MCF 10A (cell line): ENCODE measurements at places on chromosomes 13 and 19.

- no peak for DNase-seq
These were observed 425.2 kb downstream of the FOXO1 start for GRCh38 chr13:40241125-40241798.

- no peak for DNase-seq
These were observed 2075.3 kb downstream of the PCDH9 start for GRCh38 chr13:65154661-65155447.

GRCh38 chr19:51719251-51719988, 4.4 kb downstream of the HAS1 start:
- no peak for DNase-seq

GRCh38 chr19:42850981-42851717, 28.4 kb downstream of the PSG1 start:
- peak; percentile 86 for DNase-seq

DNA sequence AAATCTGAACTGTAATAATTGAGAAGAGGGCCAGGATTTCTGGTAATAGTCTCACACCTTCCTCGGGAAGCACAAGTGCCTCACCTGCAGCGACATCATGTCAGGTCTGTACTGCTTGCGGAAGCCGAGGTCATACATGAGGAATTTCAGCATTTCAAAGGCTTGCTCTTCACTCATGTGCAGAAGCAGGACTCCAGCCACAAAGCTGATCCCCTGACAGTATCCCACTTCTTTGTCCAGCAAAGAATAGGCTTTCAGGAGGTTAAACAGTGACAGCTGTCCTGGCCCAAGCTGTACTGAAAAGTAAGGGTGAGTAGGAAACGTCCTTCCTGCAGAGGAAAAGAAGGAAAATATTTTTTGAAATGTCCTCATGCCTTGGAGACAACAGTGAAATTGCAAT, 182.7 kb downstream of the TBC1D4 start:
- DNase-seq: no peak

DNA sequence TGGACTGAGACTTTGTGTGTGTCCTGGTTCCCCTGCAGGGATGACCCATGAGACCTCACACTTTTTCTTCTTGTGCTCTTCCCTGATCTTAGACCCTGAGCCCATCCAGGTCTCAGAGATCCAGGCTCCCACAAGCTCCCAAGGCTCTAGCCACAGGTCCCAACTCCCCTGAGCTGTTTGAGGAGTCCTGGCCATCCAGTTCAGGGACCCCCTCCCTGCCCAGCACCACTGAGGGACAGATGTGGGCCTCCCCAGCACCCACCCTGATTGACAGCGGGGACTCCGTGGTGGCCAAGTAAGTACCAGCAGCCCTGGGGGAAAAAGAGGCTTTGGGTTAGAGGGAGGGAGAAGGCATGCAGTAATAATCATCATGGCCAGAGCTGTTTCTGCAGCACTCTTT, 1.7 kb downstream of the PROSER3 start:
- DNase-seq: no peak

- no peak for DNase-seq
These were observed 41.9 kb downstream of the CARS2 start for GRCh38 chr13:110664041-110664440.

- DNase-seq: peak; percentile 62
These were observed 67.5 kb downstream of the STARD13 start for GRCh38 chr13:33218020-33218419.

- no peak for DNase-seq
These were observed 15.8 kb upstream of the ELF1 start for GRCh38 chr13:41034881-41035280.

- DNase-seq: no peak
These were observed at the start of gene PCDH8 for GRCh38 chr13:52848455-52849195. Gene PCDH8 (minus strand): TSS chr13:52848640. CDS start chr13:52848436, 204 bp downstream.

DNA sequence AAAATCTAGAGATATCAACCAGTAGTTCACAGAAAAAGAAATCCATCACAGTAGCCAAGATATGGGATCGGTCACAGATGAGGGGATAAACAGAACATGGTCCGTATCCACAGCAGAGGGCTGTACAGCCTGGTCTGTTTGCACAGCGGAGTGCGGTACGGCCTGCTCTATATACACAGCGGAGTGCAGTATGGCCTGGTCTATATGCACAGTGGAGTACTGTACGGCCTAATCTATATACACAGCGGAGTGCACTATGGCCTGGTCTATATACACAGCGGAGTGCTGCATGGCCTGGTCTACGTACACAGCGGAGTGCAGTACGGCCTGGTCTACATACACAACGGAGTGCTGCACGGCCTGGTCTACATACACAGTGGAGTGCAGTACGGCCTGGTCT, 43.0 kb upstream of the MCF2L start:
- no peak for DNase-seq

GRCh38 chr19:39966617-39967016, 4.3 kb upstream of the PSMC4 start:
- no peak for DNase-seq

- no peak for DNase-seq
These were observed 855 bp upstream of the CARS2 start for GRCh38 chr13:110706570-110707372.

- no peak for DNase-seq
These were observed 146.7 kb downstream of the USP12 start for GRCh38 chr13:27024776-27025492.

- DNase-seq: no peak
These were observed 36.6 kb upstream of the ZNF429 start for GRCh38 chr19:21468791-21469190.

GRCh38 chr19:54400913-54401312, 14.4 kb upstream of the TTYH1 start:
- no peak for DNase-seq

DNA sequence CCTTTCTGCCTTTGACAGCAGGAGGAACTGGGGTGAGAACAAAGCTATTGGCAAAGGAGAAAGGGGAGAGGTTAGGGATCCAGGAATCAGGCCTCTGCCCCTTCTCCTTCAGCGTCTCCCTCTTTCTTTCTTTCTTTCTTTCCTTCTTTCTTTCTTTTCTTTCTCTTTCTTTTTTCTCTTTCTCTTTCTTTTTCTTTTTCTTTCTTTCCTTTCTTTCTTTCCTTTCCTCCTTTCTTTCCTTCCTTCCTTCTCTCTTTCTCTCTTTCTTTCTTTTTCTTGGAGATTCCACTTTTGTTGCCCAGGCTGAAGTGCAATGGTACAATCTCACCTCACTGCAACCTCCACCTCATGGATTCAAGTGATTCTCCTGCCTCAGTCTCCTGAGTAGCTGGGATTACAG, 75.6 kb downstream of the TRPM4 start:
- DNase-seq: no peak

DNA sequence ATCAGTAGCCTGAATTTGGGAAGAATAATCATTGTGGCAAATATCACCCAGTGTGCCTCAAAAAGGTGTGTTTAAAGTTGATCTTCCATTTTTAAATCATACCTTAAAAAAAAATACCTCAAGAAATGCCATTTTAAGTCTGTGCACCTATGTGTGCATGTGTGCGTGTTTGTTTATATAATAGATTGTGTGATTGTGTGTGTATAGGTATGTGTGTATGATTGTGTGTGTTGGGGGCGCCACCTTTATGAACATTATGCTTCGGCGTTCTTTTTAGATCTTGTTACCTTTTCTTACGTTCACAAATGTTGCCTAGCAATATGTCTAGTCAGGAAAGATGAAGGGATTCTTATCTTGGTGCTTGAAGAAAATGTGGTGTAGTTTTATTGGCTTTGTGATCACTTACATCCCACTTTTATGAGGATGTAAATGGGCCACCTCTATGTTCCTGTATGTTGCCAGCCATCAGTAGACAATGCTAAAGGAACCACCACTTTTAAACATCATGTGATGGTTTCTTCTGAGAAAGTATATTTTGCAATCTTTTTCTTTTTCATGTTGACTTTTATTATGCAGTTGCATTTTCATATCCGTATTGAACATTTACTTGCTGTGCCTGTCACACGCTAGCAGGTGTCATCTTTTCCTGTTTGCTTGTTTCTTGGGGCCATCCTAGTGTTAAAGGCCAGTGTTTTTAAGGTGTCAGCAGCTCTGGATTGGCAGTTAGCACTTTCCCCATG, 2.2 kb upstream of the IRS2 start:
- DNase-seq: no peak

DNA sequence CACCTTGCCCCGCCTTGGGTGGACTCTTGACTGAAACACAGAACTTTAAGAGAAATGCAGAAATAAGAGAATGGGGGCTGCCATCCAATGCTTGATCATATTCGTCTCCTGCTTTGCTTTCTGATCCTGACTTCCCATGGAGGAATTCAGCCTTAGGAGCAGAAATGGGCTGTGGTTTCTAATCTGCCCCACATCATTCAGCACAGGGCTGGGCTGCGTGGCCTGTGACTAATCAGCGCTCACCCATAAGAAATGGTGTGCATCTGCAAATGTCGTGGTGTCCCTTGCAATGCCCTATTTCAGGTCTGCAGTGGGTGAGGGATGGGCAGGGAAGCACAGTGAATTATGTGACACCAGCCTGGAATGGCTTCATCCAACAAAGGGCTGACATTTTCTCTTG, 60.7 kb upstream of the URI1 start:
- DNase-seq: no peak
